ENCODE measurements at places on chromosomes 3 and 15.

- no peak for DNase-seq
Measured at GRCh38 chr3:45088543-45089358, 57.4 kb downstream of the CDCP1 start.

DNA sequence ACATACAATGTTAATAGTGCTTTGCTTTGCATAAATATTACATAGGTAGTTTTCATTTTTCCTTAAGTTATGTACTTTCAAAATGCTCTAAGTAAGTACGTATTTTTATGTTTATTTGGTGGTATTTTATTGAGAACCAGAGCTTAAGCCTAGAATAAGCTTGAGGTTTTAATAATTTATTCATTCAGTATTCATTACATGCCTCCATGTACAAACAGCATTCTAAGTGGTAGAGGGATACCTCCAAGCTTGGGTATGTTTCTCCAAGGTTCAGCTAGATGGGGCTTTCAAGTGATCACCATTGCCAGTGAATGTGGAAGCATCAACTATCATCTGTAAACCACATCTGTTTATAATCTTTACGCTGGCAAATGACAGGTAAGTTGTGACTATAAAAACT lies 52.3 kb downstream of the PEAK1 start:
- DNase-seq, result no peak

GRCh38 chr3:120568598-120568997 lies 27.5 kb upstream of the NDUFB4 start:
- DNase-seq, result no peak

DNA sequence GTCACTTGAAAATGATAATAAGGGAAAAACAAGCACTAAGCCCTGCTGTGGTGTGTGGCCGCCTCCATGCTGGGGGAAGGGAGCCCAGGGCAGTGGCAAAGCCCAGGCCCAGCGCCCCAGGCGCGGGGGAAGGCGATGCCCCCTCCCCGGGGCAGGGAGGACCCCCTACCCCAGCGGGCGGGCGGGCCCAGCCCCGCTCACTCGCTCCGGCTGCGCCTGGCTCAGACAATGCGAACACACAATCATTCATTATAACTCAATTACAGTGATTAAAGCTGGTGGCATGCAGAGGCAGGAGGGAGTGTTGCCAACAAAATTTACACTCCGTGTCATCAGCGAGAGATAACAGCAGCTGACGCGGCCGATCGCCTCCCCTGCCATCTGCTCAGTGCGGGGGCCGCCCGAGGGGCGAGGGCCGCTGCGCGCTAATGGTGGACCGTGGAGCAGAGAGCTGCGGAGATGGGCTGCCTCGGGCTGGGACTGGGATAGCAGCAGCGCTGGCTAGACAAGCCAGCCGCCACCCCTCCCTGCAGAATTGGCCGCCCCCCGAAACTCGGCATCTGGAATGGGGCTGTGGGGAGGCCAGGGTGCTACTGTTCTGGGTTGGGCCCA lies 64.1 kb downstream of the TLE3 start:
- no peak for DNase-seq

DNA sequence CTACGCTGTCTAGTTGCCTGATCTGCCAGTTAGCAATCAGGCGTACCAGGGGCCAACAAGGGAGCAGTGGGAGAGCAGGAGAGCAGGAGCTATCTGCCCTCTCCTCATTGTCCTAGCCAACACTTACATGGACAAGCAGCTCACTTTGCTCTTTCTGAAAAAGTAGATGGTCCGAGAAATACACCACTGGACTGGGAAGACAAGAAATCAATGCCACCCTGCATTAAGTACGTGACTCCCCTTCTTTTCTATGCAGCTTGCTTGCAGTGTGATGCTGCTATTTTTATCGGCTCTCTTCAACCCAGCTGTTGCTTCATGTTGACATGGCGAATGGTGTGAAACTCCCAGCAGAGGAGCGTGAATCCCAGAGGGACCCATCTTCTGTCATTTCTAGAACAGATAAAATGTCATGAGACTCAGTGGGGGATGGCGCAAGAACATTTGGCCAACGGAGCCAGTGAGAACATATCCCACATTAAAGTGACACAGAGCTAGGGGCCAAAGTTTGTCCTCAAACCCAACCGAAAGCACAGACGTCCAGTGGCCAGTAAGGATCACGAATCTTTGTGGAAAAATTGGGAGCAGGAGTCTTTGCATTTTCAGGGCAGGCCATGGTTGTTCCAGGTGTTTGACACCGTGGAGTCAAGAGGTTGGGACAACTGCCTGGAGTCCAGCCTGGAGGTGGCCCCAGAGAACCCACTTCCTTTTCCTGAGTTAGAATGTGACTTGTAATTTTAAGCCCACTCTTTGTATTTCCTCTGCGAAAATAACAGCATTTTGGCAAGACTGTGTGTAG lies 53.7 kb upstream of the MEF2A start:
- DNase-seq, result no peak

DNA sequence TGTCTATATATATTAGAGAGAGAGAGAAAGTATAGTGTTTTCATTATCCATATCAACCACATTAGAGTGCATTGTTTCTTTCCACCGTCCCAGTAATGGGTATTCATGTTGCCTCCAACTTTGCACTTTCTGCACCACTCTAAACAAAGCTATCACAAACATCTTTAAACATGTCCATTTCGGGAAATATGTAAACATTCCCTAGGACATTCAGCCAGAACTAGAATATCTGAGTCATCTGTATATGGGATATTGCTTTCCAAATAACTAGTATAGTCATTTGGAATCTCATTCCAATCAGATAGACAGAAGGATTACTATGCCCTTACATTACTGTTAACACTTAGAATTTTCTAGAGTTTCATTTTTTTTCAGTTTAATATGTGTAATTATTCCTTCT lies 914.9 kb upstream of the EPHA6 start:
- no peak for DNase-seq

DNA sequence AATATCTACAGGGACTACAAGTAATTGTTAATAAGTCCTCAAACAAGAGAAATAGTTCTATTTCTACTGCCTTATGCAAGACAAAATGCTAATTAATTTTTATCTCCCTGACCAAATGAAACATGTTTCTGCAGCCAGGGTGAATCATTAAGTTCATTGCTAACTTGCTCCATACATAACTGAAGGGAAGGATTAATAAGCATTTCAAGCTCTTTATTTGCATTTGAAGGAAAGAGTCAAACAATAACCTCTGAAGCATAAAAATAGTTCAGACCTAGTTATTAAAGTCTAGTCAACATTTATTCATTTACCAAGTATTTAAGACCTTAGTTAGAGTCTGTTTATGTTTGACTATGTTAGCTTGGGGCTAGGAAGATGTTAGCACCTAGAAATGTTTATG lies 120.0 kb downstream of the ATP1B3 start:
- no peak for DNase-seq

- DNase-seq, result no peak
Measured at GRCh38 chr3:13006216-13006990, 66.8 kb downstream of the IQSEC1 start.

- no peak for DNase-seq
Measured at GRCh38 chr3:123336441-123336851, 112.4 kb downstream of the ADCY5 start.

DNA sequence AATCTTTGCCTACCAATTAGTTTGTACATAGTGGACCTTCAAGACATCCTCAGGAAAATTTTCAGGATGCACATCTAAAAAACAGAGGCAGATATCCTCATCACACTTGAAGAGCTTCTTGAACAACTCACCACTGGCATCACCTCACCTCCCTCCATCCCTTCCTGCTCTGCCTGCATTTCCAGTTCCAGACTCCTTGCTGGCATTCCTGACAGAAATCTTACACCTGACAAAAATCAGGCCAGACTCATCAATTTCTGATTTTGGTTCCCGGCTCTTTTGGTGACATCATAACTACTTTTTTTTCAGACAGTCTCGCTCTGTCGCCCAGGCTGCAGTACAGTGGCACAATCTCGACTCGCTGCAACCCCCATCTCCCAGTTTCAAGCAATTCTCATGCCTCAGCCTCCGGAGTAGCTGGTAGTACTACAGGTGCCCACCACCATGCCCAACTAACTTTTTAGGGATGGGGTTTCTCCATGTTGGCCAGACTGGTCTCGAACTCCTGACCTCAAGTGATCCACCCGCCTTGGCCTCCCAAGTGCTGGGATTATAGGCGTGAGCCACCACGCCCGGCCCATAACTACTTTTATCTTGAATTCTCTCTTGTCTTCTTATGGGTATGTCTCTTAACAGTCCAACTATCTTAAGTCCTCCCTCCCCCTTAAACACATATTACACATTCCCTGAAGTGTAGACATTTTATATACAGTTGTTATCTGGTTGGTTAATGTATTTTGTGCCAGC lies 216.6 kb upstream of the IL12A start:
- DNase-seq, result no peak

DNA sequence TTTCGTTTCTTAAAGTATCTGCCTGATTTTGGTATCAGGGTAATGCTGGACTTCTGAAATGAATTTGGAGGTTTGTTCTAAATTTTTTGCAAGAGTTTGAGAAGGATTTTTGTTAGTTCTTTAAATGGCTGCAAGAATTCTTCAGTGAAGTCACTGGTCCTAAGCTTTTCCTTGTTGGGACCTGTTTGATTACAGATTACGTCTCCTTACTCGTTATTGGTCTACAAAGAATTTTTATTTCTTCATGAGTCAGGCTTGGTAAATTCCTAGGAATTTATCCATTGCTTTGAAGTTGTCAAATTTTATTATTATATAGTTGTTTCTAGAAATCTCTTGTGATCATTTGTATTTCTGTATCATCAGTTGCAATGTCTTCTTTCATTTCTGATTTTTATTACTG lies 196.0 kb downstream of the DPH6 start:
- no peak for DNase-seq

DNA sequence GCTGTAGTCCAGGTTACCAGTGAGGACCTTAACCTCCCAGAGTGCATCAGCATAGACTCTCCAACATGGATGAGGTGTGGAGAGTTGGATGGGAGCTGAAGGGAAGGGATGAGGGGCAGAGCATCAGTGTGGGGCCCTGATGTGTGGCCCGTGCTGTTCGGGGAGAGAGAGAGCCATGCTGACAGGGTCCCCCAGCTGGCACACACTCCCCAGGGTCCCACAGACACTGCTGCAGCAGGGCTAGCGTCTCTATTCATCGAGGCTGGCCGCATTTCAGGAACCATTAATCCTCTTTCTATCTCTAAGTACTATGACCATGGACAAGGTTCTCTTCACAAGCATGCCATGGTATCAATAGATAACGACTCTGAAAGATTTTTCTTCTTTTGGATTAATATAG lies 85.9 kb upstream of the PLXNA1 start:
- DNase-seq, result no peak

- DNase-seq, result no peak
Measured at GRCh38 chr3:13785351-13785750, 94.5 kb downstream of the WNT7A start.

DNA sequence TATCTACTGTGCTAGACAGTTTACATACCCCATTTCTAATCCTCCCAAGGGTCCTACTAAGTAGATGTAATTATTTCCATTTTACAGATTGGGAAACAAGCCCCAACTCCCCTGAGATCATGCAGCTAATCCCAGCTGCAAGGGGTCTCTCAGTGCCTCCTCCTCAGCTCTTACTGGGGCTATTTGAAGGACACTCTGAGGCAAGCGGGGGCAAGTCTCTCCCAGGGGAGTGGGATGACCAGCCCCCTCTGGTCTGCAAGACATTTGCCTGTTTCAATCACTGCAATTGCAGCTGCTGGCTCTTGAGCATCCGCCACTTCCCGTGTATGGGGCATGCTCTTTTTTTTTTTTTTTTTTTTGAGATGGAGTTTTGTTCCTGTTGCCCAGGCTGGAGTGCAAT lies 11.4 kb downstream of the LAMP3 start:
- DNase-seq, result no peak

GRCh38 chr3:35894735-35895134 lies 255.4 kb downstream of the ARPP21 start:
- DNase-seq, result no peak

Data from CD4-positive, alpha-beta T cell treated with Interleukin-6 at 100 ng/mL for 8 hours (primary cell).